ENCODE measurements at places on chromosomes 5 and 9.

DNA sequence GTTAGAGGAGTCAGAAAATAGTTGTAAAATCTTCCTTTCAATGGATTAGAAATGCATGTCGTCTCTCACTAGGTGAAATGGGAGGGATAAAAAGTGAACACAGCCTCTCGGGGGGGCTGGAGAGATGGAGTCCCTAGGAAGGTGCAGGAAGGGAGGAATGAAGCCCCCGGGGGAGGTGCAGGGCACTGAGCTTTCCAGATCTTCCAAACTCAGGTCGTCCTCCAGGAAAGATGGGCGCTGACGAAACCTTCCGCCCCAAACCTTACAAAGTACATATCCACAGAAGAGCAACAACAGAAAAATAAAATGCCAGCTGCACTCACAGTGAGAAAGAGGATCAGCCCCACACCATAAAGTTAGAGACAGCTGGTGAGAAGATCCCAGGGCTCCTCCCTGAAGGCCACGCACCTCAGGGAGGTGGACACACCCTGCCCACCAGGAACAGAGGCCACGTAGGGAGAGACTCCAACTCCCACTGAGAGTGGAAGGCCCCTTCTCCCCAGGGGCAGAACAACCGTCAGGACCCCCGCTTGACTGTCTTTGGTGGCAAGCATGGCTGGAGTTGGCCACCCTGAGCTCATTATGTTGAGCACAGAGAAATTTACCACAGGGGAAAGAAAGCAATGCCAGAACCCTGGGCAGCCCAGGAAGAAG, 174.3 kb downstream of the AUH start:
- no peak for DNase-seq

GRCh38 chr5:10202089-10202910, 47.4 kb downstream of the ATPSCKMT start:
- DNase-seq: no peak

GRCh38 chr9:131530920-131531832, at the start of gene UCK1:
Gene UCK1 (minus strand): TSS chr9:131531263. CDS start chr9:131531174, 89 bp downstream.
- DNase-seq: peak; percentile 88

- no peak for DNase-seq
Measured at GRCh38 chr5:91341154-91341553, 42.0 kb downstream of the ARRDC3 start.

DNA sequence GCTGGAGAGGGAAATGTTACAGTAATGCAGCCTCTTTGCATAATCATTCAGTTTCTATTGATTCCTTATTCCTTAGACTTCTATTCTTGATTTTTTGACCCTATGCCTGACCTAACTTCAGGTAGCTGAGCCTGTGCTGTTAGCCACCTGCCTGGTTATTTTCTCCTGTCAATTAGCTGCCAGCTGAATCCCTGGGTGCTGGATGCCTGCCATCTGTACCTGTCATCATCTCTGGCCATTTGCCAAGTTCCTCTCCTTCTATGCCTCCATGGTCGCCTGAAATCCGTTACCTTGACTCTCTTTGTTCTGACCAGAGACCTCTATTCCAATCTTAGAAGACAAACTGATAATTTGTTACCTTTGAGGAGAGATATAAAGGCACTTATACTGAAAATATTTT, 178.3 kb downstream of the CAVIN4 start:
- no peak for DNase-seq

DNA sequence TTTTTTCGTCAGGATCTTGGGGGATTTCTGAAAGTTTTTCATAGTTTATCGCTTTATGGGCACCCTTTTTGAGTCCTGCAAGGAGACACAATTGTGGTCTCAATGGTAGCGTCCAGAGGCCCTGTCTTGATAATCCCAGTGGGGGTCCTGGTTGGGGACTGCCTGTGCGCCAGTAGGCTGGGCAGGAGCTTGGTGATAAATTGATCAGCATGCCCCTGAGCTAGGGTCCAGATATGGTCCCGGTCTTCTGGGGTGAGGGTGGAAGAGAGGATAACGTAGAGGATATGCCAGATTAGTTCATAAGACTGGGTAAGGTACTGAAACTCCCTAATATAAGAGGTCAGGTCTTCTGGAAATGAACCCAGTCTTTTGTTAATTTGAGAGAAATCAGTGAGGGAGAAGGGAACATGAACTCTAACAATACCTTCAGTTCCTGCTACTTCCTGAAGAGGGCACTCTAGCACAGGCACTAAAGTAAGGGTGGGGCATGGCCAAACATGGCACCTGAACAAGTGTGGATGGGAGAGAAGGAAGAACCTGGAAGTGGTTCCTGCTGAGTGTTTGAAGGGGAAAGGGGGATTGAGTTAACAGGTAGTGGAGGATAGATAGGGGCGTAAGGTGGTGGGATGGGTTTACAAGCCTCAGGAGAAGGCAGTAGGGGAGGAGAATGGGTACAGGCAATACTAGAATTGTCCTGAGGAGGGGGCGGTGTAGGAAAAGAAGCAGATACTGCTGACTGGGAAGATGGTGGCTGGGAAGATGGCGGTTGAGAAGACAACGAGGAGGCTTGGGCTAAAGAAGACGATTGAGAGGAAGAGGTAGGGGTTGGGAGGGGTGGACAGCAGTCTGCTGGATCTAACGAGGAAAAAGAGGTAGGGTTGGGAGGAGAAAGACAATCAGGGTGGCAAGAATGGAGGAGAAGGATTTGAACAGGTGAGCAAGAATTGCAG, 33.8 kb upstream of the ANXA2R start:
- DNase-seq: peak; percentile 56

- DNase-seq: no peak
Measured at GRCh38 chr5:75951158-75951557, 132.0 kb upstream of the SV2C start.

DNA sequence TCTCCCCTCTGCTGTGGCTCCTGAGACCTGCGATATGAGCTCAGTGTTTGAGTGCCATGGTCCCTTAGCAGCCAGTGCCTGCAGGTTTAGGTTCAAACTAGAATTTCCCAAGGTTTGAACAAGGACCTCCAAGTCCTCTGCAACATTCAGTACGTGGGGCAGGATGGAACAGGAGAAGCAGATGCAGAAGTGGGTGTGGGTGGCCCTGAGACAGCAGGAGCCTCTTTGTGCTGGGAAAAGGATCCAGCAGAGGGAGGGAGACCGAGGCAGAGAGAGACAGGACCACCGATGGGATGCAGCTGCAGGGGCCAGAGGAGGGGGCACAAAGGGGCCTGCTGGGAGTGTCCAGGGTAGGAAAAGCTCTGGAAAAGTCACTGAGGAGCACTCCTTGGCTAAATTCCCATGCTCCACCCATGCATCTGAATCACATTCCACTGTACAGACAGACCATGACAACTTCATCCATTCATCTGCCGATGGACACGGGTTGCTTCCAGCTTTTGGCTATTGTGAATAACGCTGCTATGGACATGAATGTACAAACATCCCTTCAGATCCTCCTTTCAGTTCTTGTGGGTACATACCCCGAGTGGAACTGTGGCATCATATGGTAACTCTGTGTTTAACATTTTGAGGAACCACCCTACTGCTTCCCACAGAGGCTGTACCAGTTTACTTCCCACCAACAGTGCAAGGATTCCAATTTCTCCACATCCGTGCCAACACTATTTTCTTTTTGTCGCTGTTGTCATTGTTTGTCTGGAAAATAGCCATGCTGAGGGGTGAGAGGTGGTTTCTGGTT, 26.7 kb upstream of the SUSD3 start:
- DNase-seq: no peak

DNA sequence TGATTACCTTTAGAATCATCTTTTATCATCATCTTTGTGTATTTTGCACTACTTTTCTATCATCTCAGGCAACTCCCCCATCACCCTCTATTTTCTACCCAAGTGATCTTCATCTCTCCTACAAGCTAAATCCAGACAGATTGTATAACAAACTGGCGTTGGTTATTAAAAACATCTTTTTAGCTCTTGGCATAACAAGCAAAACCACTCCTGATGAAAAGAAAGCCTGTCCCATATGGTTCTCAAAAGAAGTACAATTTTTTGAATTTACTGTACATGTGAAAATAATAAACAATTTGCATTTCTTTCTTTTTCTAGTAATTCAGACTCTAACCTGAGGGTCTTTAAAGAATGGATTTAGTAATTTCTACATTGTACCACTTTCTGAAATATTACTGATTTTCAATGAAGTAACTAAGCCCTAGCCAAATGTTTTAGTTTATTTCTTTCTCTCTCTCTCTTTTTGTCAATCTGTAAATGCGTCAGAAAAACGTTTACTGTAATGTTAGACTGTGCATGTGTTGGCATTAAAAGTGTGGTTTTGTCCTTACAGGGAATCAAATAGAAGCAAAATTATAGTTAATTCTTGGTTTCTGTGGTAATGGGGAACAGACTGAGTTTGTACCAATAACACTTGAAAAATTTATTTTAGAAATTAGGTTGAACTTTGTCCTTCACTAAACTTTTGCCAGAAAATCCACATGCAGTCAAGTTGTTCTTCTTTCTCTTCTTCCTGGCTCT, 52.5 kb upstream of the RPS23 start:
- no peak for DNase-seq

Measured in dermis blood vessel endothelial cell (primary cell).